ENCODE measurements at places on chromosomes 3 and 15. TPM values are rescaled to one million over a fixed set of nuclear protein-coding genes. Genes with fewer than 3 reads are reported as not detected.
A peak's percentile ranks its signal among the peaks of the same experiment; 100 is the strongest.

GRCh38 chr3:191372122-191372521 lies 41.8 kb upstream of the UTS2B start:
- DNase-seq = no peak

GRCh38 chr15:29044503-29044901 lies 158.7 kb downstream of the APBA2 start:
- DNase-seq = no peak

- no peak for DNase-seq
These were observed 391.5 kb downstream of the RAP2B start for GRCh38 chr3:153553605-153553945.

DNA sequence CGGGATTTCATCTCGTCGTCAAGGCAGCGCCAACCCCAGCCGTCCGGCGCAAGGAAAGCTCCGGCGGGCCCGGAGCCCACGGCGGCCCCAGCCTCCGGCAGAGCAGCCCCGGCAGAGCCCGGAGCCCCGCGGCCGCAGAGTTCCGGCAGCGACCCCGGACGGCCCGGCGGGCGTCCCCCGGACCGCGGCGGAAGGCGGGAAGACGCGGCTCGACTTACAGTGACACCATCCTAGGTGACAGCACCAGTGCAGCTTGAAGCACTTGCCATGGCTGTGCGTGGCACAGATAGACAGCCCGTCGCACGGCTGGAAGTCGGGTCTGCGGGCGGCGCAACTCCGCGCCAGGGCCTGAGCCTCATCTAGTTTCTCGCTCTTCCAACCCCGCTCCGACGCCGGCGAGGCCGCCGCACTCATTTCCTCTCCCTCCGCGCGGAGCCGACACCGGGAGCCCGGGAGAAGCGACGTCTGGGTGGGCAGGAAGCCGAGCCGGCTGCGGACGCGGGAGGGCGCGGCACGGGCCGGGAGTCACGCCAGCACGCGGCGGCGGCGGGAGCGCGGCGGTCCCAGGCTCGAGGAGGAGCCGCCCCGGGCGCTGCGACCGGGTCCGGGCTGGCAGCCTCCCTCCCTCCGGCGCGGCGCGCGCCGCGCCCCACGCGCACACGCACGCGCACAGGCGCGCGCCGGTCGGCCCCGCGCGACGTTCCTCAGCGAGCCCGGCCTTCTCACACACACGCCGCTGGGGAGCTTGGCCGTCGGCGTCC lies at the start of gene C3orf70:
TSS of gene C3orf70 (minus strand) at position 651 of the 761 bp plus-strand sequence. CDS start at position 414, 237 bp downstream.
- DNase-seq = peak; percentile 10

- no peak for DNase-seq
These were observed 667 bp downstream of the UMPS start for GRCh38 chr3:124730941-124731297.

GRCh38 chr3:4898454-4899313 lies 80.6 kb upstream of the BHLHE40 start:
- DNase-seq = no peak

DNA sequence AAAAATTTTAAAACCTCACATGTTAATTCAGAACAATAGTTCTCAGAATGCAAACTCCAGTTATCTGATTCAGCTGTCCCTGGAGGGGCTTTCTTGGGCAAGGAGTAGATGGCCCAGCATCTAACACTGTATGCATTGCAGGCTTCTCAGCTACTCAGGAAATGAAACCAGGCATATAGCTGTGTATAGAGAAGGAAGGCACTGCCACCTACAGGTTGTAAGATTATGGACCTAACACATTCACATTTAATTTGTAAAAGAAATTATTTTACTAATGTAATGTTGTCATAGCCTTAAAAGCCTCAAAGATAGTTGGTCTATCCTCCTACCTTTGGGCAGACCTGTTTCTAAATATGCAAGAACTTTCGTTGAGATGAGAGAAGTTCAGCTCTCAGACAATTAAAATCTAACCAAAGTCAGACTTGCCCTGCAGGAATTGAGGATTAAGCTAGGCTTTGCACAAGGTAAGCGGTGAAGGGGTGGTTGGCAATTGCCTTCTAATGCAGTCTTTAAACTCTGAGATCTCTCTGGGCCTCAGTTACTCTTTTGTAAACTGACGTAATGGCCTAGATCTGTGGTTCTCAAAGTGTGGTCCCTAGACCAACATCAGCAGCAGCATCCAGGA lies 132.8 kb upstream of the SLC24A5 start:
- DNase-seq = peak; percentile 10

GRCh38 chr3:45657853-45658252 lies 31.3 kb upstream of the SACM1L start:
- no peak for DNase-seq

DNA sequence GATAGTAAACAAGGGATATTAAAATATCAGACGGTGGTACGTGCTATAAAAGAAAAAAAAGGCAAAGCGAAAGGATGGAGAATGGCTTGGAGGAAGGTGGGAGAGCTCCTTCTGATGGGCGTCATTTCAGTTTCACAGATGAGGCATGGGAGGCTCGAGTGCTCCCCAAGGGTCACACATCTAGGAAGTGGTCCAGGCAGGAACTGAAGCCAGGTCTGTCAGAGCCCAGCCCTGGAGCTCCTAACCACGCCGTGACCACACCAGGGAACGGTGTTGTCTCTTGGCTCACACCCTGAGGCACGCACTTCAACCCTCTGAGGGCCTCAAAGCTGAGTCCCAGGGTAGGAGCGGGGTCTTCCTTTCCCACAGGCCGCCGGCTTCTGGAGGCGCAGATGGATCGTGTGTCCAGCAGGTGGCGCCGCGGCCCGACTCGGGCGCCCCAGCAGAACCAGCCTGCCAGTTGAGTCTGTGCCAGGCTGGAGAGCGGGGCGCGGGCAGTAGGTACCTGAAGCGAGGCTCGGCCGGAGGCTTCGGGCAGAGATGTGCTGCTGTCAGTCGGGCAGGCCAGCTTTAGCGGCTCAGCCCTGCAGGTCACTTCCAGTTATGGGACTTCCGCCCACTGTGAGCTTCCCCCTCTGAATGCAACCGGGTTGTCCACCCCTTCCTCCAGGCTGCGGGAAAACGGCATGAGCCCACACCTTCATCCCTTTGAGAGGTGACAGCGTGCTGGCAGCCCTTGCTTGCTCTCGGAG lies 68.1 kb downstream of the SLC6A1 start:
- DNase-seq = peak; percentile 55

GP5 gene
- 6.2 TPM for total RNA-seq

COL6A5 gene
- 0.13 TPM for total RNA-seq

TPRG1 gene
- 3.3 TPM for total RNA-seq

PAQR5 gene
- total RNA-seq = not detected

SCAP gene
- total RNA-seq = 75.1 TPM

DNAJB11 gene
- total RNA-seq = 63.1 TPM
